ENCODE measurements at places on chromosomes 6 and 20. TPM values are rescaled to one million over a fixed set of nuclear protein-coding genes. Genes with fewer than 3 reads are reported as not detected.

The TUBB2B gene
- 3.0 TPM for total RNA-seq

The DUSP15 gene
- total RNA-seq = 0.64 TPM

DNA sequence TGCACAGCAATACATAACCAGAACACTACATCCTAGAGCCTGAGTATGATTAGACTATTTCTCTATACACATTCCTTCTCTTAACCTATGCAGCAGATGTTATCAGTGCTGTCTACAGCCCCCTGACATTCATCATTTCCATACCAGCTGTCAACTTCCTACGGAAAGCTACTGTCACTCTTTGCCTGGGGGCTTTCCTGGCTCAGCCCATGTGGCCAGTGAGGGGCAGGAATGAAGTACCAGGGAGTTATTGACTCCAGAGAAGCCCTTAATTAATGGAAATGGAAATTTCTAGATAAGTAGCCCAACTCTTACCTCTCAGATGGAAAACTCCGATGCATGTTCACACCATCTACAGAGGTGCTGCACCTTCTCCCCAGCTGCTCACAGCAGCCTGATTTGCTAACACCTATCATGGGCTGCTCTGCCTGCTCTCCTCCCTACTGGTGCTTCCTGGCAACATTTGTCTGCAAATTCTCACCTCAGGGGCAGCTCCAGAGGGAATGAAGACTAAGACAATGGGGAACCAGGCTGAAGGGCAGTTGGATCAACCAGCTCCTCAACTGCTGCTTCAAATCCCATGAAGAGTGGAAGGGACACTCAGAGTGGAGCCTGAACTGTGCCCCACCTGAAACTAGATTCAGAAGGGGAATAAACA is 59.6 kb downstream of the LINC00237 start:
- no peak for ATAC-seq

DNA sequence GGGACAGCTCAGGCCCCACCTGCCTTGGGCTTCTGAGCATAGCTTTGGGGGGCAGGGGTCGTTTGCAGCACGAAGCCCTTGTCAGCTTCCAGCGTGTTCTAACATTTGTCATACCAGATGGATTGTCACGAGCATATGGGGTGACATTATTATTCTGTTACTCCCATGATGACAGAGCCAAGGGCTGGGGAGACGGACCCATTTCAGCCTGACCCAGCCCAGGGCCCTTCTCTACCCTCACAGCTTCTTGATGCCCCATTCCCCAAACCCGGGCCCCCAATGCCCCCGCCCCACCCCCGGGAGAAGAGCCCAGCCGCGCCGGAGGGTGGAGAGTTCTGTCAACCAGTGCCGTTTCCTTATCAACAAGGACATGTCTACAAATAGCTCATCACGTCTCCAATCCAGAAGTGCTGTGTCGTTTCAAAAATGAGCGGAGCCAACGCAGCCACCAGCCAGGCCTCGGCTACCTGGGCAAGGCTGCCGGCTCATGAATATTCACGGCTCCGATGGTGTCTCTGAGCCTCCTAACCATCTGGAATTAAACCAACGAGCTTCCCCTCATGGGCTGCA is 9.6 kb upstream of the CHRNA4 start:
- no peak for ATAC-seq

DNA sequence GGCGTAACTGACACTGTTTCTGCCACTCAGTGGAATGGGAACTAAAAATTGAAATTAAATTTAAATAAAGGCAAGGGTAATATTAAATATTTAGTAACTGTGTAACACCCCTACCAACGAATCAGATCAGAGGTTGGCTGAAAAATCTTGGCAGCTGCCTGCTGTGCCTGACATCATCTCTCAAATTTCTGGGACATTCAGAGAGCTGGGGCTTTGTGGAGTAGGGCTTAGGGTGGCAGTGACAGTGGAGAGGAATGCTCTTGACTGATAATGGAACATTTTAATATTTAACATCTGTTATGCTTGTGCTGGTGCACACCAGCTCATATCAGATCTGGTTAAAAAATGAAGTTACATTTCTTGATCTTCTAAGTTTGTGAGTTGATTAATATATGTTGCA is 62.2 kb downstream of the RFPL4B start:
- ATAC-seq = no peak

- ATAC-seq = no peak
Observed at GRCh38 chr6:53474010-53474409, 70.9 kb downstream of the GCLC start.

DNA sequence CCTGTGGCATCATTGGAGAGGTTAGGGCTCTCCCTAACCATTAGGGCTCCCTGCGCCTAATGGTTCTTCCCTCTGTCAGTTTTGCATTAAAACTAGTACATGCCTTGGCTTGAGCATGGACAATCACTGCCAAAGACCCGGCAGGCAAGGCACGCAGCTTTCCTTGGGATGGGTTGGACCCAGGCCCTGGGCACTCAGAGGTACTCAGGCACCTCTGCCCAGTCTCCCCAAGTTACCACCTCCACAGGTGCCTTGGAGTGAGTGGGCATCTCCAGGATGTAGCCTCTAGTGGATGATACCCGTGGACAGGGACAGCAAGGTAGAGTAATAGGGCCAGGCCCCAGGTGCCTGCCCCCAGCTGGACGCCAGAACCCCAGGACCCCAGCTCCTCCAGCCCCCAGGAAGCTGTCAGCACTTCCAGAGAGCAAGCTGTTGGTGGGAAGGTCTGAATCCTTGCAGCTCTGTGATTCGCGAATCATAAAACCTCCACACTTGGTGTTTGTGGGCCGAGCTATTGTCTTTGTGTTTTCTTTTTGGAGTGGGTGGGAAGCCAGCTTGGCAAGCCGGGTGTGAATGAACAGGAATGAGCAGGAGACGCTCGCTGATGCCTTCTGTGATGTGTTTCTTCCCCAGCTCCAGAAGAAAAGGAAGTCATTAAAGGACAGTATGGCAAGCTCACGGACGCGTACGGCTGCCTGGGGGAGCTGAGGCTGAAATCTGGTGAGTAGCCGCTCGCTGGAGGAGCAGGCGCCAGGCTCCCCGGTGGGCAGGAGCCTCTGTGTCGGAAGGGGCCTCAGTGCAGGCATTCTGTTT is 35.1 kb downstream of the SYNJ2 start:
- no peak for ATAC-seq
